Heart left ventricle (tissue), 16 donors: ENCODE measurements at places on chromosomes 4 and X. TPM values are rescaled to one million over a fixed set of nuclear protein-coding genes. Genes with fewer than 3 reads are reported as not detected.

Gene SPANXN4
- polyA plus RNA-seq = not detected

Gene EGFL6
- not detected for polyA plus RNA-seq

Gene CT45A1
- polyA plus RNA-seq = not detected

- DNase-seq = no peak
Measured at GRCh38 chr4:184447664-184448063, 26.7 kb downstream of the IRF2 start.

DNA sequence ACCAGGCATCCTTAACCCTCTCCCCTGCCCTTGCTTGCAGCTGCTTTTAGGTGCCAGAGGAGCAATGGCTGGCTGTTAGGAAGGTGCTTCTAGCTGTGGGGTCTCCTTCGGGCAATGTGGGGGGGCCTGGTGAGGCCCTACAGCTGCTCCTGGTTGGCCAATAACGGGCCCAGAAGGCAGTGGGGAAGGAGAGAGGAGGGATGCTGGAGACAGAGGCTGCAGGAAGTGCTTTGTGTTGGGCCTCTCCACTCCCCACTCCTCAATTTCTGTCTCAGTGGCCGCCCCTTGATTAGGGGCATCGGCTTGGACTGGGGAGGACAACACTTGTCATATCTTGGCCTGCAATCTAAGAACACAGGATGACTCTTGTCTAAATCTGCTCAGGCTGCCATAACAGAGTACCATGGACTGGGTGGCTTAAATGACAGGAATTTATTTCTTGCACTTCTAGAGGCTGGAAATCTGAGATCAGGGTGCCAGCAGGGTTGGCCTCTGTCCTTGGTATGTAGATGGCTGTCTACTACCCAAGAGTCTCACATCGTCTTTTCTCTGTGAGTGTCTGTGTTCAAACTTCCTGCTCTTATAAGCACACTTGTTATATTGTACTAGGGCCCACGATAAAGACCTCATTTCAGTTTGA, 374.3 kb downstream of the MID1IP1 start:
- no peak for DNase-seq

GRCh38 chr4:82090717-82091116, 283.1 kb downstream of the HNRNPD start:
- DNase-seq = no peak

DNA sequence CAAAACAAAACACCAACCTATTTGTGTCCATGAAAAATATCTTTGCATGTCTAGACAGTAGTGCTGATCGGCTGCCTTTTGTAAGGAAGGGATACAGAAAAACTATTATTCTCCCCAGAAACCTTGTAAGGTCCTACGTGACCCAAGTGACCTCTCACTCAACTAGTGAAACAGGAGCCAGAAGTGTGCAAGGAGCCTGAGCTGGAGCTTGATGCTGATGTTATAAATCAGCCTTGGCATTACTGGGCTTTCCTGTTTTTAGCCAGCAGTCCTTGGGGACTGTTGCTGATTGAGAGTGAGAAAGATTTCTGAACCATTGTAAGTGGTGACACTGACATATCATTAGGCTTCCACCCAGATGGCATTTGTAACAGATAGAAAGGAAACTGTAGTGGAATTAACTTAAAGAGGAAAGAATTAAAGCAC, 100.8 kb upstream of the LIMCH1 start:
- DNase-seq = no peak

- DNase-seq = no peak
Measured at GRCh38 chrX:136587532-136587931, 55.5 kb downstream of the VGLL1 start.

- no peak for DNase-seq
Measured at GRCh38 chr4:34512616-34513015, 1731.7 kb downstream of the ARAP2 start.

- no peak for DNase-seq
Measured at GRCh38 chr4:108272561-108272960, 103.8 kb upstream of the LEF1 start.

DNA sequence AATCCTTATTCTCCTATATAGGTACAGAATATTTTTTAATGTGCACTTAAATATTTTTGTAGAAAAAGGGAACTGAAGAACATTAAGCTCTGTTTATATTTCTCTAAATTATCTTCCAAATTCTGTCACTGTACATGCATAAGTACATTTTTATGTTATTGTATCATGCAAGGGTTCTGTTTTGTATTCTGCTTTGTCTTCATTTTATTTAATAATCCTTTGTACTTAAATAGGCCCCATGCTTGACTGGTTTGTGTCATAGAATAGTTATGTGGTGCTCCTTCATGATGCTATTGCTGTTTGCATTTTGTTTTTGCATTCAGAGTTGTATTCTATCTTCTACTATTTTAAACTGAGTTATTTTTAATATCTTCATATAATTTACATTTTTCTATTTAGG, 111.9 kb upstream of the EDNRA start:
- no peak for DNase-seq

- DNase-seq = no peak
Measured at GRCh38 chrX:42241421-42241820, 318.1 kb upstream of the CASK start.

DNA sequence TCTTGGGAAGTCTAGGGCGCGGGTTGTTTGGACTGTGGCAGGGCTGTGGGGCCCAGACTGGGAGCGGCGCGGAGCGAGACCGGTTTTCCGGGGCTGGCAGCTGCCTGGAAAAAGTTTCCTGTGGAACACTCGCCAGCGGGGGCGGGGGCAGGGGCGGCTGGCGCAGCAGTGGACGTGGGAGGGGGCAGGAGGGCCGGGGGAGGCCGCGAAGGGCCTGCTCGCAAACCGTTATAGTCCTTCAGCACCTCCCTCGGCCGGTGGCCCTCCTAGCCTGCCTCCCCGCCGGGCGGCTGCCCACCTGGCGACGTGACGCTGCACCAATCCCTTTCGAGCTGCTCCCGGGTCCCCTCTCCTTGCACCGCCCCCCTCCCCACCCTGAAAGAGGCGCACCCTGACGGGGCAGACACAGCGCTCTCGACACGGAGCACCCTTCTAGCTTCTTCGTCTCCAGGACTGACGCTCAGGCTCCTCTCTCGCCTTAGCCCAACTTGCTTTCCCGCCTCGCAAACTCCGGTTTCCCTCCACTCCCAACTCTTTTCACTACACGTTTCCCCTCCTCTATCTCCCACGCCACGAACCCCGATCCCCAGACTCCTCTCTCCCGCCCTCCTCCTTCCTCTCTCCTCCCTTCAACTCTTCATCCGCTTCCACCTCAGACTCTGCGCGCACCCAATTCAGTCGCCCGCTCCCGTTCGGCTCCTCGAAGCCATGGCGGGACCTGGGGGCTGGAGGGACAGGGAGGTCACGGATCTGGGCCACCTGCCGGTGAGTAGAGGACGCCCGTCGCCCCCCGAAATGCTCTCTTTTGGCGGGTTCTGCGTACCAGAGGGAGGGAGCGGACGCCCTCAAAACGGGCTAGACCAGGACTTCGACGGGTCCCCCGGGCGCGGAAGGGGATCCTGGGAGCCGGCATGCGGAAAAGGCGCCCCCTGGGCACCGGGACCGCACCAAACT, at the start of gene NRK:
Gene NRK (plus strand): TSS at position 402 of the 954 bp plus-strand sequence. CDS start 307 bp downstream, at position 709.
- DNase-seq = peak; percentile 34

DNA sequence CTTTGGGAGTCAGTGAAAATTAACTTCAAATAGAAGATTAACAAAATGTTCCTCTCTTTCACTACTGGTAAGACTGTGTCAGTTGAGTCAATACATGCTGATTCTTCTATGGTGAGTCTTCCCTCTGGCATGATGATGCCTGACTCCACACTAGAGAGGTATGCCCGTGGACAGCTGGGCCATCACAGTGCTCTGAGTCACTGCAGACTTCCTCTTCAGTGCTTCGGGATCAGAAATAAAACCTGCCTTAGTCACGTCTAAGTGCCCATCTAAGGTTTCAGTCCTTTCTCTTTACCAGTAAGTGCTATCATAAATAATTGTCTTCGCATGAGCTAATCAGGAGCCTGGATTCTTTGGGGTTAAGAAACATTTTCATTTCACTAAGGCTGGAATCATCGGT, 1.6 kb upstream of the ASB5 start:
- no peak for DNase-seq
